ENCODE measurements at places on chromosomes 12 and 14.

- peak; percentile 32 for DNase-seq
Measured at GRCh38 chr14:54564868-54565784, 1.8 kb upstream of the SAMD4A start.

DNA sequence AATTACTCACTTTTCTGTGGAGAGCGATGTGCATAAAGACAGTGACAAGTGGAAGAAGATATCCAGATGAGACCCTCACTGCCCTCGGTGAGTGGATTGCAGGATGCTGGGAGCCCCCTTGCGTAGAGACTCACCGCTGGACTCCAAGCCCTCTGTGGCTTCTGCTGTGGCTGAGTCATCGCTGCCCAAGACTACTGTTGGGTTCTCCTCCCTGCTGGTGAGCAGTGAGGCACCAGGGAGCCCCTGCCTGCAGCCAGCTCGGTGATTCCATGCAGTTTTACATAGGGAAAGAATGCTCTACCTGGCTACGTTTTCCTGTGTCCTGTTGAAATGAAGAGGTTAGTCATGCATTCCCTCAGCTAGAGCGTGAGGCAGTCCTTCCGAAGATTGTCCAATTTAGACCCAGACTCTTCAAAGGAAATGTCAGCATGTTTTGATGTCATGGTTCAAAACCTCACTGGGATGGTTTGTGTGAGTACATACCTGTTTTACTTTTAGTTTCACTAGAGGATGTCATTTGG, 28.2 kb downstream of the TRAF3 start:
- DNase-seq, result peak; percentile 14

DNA sequence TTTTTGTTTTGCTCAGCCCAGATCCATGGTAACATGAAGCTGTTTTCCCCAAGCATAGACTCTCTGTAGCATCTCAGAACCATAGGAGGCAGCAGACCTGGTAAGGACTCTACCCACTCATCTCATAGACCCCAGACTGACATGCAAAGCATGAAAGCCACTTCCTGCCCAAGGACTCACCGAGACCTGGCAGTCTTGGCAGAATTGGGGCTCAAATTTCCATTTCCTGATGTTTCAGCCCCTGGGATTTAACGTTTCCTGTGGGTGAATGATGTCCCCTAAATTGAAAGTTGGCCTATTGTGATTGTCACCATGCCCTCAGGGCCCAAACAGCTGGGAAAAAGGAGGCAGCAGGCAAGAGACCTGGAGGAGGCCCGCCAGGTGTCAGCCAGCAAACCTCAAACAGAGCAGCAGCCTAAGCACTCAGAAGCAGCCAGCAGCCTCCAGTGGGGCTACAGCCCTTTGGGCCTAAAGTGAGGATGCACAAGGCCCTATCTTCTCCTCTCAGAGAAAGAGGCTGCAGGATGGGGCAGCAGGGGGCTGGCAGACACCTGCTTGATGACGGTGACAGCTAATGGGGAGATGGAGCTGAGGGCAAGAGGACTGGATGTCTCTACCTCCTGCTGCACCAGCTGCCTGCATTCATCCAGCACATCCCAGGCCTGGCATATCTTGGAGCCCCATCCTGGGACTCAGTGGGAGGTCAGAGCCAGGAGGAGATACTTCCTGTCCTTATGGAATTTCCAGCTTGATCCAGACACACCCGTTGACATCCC, 8.5 kb downstream of the KRT85 start:
- no peak for DNase-seq

DNA sequence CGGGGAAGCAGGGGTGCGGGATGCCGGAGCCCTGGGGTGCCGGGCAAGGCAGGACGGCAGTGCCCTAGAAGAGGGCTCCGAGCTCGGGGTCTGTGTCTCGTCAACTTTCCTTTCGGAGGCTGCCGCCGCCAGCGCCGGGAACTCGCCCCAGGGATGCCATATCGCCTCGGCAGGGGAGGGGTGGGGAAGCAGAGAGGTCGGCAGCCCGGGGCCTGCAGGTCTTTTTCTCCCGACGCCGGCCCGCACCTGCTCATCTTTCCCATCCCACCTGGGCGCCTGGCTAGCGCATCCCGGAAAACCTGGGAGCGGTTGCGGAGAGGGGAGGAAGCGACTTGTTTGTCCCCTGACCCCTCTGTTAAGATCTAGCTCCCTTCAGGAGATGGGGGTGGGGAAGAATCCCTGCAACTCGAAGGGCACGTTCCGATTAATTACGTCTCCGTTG, 547 bp downstream of the CNTN1 start:
- no peak for DNase-seq

DNA sequence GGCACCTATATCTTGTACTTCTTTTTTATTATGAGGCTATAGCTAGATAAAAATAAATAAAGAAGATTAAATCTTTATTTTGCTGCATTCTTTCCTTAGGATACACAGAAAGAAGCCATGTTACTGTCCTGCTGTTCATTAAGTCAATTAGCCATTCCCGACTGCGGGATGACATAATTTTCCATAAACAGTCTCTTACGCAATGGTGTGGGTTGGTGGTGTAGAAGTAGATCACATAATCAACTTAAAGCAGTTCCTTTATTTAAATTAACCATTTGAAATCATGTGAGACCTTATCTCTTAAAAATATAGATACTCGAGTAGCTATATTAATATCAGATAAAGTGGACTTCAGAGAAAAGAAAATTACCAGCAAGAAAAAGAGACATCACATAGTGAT, 40.2 kb downstream of the TAOK3 start:
- DNase-seq, result no peak

GRCh38 chr14:76129851-76130576, 21.7 kb upstream of the GPATCH2L start:
- no peak for DNase-seq

DNA sequence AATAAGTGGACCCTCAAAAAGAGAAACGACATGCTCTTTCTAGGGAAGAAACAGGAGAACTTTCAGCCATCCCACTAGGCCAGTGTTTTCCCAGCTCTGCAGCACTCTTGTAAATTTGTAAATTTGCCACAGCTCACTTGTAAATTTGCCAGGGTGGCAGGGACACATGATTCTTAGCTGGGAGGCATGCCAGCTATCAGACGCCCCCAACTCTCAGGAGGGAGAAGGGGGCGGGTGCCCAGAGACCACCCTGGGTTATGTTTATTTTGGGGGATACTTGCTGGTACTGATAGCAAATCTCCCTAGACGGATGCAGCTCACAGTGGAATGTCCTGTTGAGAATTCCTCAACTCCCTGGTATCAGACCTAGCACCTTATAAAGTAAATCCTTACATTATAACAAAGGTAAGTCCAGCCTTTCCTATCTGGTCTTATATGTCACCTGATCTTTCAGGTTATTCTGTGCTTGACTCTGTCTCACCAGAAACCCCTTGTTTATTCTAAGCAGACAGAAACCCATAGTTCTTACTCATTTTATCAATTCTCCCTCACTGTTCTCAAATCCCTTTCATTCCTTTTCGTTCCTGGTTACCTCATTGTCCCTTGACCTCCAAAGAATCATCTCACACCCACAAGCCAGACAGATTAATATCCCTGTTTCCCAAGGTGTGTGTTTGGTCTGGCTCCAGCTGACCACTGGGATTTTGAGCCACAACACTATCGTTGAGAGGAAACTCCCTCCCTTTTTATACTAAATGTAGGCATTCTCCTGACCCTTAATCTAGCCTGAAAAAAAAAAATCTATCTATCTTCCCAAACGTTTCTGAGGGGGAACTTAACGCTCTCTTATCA, 69.3 kb upstream of the HMGA2 start:
- no peak for DNase-seq

GRCh38 chr14:92503756-92504491, 9.7 kb upstream of the RIN3 start:
- no peak for DNase-seq

- no peak for DNase-seq
Measured at GRCh38 chr12:18323159-18323558, 61.8 kb downstream of the PIK3C2G start.

GRCh38 chr14:61231810-61232209, 49.3 kb downstream of the TMEM30B start:
- DNase-seq, result no peak

GRCh38 chr12:67239061-67239460, 30.1 kb upstream of the CAND1 start:
- no peak for DNase-seq

- no peak for DNase-seq
Measured at GRCh38 chr14:81517798-81518398, 15.8 kb downstream of the SEL1L start.

DNA sequence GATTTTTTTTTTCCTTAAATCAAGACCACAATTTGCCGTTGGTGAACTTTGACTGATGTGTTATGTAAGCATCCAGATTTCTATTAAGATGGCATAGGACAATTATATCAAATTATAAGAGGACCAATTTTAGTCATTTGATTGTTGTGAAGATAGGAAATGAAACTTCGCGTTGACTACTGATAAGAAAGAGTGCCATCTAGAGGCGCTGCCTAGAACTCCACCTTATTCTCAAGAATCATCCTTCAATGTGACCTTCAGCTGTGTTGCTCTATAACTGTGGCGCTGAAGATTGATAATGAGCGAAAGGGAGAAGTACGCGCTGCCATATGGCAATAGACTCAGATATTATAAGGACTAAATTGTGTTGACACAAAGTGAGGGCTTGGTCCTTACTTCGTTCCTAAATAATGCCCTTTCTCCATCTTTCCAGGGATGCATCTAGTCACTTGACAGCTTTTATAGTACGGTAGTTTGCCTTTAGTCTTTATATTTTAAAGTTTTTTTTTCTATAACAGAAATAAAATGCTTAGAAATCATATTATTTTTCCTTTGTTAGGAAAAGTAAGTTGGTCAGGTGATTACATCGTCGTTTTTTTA, 350.8 kb upstream of the STXBP6 start:
- no peak for DNase-seq

GRCh38 chr12:107167756-107168155, 74.4 kb upstream of the CRY1 start:
- no peak for DNase-seq

DNA sequence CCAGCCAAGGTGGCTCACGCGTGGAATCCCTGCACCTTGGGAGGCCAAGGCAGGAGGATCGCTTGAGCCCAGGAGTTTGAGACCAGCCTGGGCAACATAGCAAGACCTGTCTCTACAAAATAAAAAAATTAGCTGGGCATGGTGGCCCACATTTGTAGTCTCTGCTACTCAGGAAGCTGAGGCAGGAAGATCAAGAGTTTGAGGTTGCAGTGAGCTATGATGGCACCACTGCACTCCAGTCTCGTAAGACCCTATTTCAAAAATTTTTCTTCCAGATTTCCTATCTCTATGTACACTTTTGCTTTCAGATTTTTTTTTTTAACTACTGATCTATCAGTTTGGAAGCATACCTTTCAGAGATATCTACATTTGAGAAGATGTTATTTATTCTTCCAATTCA, 15.3 kb downstream of the SNX6 start:
- DNase-seq, result no peak

- DNase-seq, result peak; percentile 18
Measured at GRCh38 chr12:55142669-55143565, 16.7 kb downstream of the OR9K2 start.

DNA sequence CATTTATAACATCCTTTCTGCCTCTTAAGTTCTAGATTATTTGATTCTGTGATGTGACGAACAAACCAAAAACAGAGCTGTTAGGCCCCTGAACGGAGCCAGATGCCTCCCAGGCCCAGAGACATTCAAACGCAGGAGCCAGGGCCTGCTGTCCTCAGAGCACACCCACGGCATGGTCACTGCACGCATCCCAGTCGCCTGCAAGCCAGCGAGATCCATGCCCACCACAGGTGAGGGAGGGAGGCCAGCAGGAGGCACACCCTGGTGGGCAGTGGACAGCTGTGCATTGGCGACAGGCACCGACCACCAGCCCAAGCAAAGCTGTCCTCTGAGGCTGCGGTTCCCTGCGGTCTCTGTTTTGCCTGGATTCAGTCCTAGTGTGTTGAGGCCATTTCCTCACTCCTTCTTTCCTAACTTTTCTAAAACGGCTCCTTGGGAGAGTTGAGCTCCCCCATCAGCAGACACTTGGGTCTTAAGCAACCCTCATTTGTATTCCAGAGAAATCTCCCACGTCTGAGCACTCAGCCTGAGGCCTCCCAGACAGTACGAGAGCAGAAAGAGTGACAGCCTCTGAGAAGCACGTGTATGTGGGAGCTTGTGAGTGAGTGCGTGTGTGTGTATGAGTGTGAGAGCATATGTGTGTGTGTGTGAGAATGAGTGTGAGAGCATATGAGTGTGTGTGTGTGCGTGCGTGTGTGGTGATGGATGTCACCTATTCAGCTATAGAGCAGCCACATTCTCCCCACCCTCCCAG, 81.2 kb downstream of the CHGA start:
- no peak for DNase-seq

GRCh38 chr12:47750229-47750798, 8.4 kb downstream of the RAPGEF3 start:
- DNase-seq, result no peak

- DNase-seq, result no peak
Measured at GRCh38 chr14:35808076-35808637, 938 bp downstream of the RALGAPA1 start.

DNA sequence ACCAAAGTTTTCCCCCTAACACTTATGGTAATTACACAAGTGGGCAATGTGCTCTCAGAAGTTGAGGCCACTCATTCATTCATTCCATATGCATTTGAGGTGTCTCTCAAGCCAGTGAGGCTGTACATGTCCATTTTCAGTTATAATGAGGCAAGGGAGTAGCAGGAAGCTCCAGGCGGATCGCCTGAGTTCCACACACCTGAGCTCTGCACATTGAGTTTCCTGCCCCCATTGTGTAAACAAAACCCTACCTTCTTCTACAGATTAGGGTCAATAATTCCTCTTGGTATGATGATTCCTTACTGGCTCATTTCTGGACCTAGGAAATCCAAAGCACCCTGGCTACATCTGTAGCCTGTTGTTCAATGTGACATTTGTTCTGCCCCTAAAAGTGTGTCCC, 555.3 kb downstream of the MED13L start:
- no peak for DNase-seq

GRCh38 chr14:71773898-71774481, 158.2 kb upstream of the RGS6 start:
- DNase-seq, result no peak

- no peak for DNase-seq
Measured at GRCh38 chr12:124744273-124744640, 119.4 kb downstream of the SCARB1 start.

DNA sequence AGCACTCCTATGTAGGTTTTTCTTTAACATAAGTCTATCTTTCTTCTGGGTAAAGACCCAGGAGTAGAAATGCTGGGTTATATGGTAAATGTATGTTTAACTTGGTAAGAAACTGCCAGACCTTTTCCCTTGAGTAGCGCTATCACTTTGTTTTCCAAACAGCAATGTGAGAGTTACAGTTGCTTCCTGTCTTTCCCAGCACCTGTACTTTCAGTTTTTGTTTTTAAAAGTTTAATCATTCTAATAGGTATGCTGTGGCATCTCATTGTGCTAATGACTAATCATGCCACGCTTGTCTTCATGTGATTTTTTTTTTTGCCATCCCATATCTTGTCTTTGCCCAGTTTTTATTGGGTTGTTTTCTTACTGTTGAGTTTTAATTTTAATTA, 28.1 kb downstream of the GIT2 start:
- DNase-seq, result no peak
